Lung (tissue), 17 donors: ENCODE measurements at places on chromosomes 16 and 17. TPM values are rescaled to one million over a fixed set of nuclear protein-coding genes. Genes with fewer than 3 reads are reported as not detected.

GRCh38 chr17:61007980-61008379, 330.3 kb downstream of the BCAS3 start:
- no peaks in the 10 kb centered on the region for H3K27me3 ChIP-seq
- H3K27ac ChIP-seq, result peak overlapping the region; percentile 1
- H3K36me3 ChIP-seq, result no peaks in the 10 kb centered on the region
- DNase-seq, result no peak

DNA sequence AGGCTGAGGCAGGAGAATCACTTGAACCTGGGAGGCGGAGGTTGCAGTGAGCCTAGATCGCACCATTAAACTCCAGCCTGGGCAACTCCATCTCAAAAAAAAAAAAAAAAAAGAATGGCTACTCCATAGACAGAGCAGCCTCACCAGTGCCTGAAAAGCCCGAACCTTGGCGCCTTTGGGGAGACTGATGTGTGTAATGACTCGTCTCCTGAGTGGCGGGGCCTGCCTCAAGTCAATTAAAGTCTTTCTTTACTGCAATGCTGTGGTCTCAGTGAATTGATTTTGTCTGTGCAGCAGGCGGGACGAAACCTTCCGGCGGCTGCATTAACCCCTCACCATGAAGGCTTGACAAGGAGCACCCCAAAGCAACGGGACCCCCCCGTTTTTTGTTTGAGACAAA, 3.5 kb upstream of the UQCC4 start:
- no peaks in the 10 kb centered on the region for H3K27me3 ChIP-seq
- no peak for DNase-seq
- peaks cover 3% of the 10 kb centered on the region for H3K4me1 ChIP-seq
- no peak overlapping the region for H3K27ac ChIP-seq
- H3K36me3 ChIP-seq, result no peaks in the 10 kb centered on the region
- H3K4me3 ChIP-seq, result no peak overlapping the region

DNA sequence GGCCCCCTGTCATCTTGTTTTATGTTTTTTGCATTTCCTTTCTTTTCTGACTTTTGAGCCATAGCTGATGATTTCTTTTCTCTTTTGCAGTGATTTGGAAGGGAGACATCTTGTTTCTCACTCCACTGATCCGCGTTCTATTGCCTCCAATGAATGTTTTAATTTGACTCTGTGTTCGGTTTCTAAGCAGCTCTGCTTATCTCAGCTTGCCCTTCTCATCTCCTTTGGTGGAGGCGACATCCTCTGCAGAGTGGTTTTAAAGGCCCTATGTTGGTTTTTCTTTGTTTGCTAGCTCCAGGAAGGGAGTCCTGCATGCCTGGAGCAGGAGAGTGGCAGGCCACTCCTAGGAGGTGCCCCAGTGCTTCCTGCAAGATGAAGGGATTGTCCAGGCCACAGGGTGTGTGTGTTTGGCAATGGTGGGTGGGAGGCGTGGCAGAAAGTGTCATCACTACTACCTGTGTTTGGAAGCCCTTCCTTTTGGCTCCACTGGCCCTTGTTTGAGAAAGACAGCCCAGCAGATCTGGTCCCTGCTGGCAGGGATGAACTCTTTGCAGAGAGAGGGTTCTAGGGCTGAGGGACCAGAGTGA, 13.6 kb downstream of the SMPD3 start:
- H3K27me3 ChIP-seq, result no peaks in the 10 kb centered on the region
- H3K27ac ChIP-seq, result no peak overlapping the region
- DNase-seq, result no peak
- H3K4me3 ChIP-seq, result no peak overlapping the region

TBC1D26 gene
- total RNA-seq, result 0.34 TPM

DNA sequence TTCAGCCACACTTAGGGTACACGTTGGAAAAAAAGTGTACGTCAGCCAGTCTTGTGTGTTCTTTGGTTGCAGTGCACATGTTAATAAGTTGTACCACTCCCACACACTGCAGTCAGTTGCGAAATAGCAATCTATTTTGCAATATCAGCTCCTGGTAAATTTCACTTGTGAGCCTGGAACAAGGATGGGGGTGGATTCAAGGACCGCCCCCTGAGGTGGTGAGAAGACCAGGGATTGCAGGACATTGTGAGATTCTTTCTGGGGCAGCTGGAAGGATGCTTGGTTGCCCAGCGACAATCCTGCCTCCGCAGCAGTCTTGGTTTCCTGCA, 78.6 kb upstream of the ZFHX3 start:
- H3K27ac ChIP-seq, result no peak overlapping the region
- H3K4me1 ChIP-seq, result no peaks in the 10 kb centered on the region
- H3K4me3 ChIP-seq, result no peak overlapping the region
- no peaks in the 10 kb centered on the region for H3K27me3 ChIP-seq

- H3K4me3 ChIP-seq, result no peak overlapping the region
- H3K27me3 ChIP-seq, result no peaks in the 10 kb centered on the region
- H3K4me1 ChIP-seq, result peaks cover 34% of the 10 kb centered on the region
- peak; percentile 62 for DNase-seq
Measured at GRCh38 chr17:76527430-76528111, 9.9 kb downstream of the CYGB start.

BRIP1 gene
- total RNA-seq, result 0.98 TPM

- H3K27ac ChIP-seq, result no peak overlapping the region
- H3K4me3 ChIP-seq, result no peak overlapping the region
- H3K27me3 ChIP-seq, result peaks cover 2% of the 10 kb centered on the region
- peaks cover 2% of the 10 kb centered on the region for H3K4me1 ChIP-seq
- no peaks in the 10 kb centered on the region for H3K36me3 ChIP-seq
Measured at GRCh38 chr17:6305613-6306360, 129.1 kb downstream of the AIPL1 start.

DNA sequence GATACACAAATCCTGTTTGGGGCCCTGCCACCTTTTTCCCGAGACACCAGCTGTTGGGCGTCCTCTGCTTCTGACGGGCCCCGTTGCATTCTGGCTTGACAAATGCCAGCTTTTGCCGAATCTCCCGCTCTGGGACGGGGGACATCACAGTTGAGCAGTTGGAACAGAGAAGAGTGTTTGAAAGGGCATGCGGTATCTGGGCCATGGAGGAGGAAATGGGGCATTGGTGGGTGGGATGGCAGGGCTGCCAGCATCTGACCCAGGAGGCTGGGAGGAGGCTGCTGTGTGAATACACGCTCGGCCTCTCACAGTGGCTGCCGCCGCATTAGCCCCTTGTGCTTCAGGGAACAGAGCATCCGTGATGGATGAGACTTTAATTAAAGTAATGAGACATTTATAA, 184.3 kb upstream of the TNRC6C start:
- H3K27ac ChIP-seq, result no peak overlapping the region
- DNase-seq, result no peak
- H3K27me3 ChIP-seq, result no peaks in the 10 kb centered on the region
- no peak overlapping the region for H3K4me3 ChIP-seq
- H3K36me3 ChIP-seq, result no peaks in the 10 kb centered on the region

DNA sequence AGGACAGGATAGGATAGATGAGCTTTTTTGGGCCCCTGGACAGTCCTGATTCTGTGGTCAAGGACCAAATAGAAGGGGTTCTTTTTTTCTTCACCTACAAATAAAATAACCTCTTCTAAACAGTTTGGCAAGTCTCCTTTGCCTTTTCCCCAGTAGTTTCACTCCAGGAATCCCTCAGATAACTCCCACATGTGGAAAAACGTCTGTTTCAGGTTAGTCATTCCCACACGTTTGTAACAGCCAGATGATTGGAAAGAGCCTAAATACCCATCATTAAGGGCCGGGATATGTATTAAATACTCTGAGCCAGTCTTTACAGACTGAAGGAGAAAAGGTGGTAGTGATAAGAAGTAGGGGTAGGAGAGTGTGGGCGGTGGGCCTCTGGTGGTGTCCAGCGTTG, 58.3 kb downstream of the PLD6 start:
- no peak overlapping the region for H3K4me3 ChIP-seq
- no peak for DNase-seq
- H3K27me3 ChIP-seq, result no peaks in the 10 kb centered on the region
- H3K4me1 ChIP-seq, result peaks cover 9% of the 10 kb centered on the region

DNA sequence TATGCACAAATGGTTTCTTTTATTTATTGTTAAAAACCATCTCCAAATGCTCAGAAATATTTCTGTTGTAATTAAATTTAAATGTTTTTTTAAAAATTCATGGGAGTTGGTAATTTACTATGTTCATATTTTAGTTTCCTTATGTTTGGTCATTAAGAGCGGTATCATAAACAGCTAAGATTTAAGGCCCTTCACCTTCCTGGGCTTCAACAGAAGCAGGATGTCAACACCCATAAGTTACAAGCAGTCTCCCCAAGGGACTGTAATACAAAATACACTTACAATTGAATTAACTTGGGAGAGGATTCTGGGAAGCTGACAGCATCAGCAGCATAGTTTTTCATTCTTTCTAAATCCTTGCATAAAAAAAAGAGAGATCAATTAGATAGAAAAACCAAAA, 30.9 kb upstream of the TANC2 start:
- no peaks in the 10 kb centered on the region for H3K36me3 ChIP-seq
- no peak for DNase-seq
- no peak overlapping the region for H3K4me3 ChIP-seq
- peaks cover 4% of the 10 kb centered on the region for H3K4me1 ChIP-seq
- no peaks in the 10 kb centered on the region for H3K27me3 ChIP-seq
- H3K27ac ChIP-seq, result no peak overlapping the region

- H3K27ac ChIP-seq, result no peak overlapping the region
- H3K27me3 ChIP-seq, result no peaks in the 10 kb centered on the region
- DNase-seq, result peak; percentile 70
- peaks cover 19% of the 10 kb centered on the region for H3K36me3 ChIP-seq
Measured at GRCh38 chr17:41695954-41696757, 7.5 kb downstream of the EIF1 start.

DNA sequence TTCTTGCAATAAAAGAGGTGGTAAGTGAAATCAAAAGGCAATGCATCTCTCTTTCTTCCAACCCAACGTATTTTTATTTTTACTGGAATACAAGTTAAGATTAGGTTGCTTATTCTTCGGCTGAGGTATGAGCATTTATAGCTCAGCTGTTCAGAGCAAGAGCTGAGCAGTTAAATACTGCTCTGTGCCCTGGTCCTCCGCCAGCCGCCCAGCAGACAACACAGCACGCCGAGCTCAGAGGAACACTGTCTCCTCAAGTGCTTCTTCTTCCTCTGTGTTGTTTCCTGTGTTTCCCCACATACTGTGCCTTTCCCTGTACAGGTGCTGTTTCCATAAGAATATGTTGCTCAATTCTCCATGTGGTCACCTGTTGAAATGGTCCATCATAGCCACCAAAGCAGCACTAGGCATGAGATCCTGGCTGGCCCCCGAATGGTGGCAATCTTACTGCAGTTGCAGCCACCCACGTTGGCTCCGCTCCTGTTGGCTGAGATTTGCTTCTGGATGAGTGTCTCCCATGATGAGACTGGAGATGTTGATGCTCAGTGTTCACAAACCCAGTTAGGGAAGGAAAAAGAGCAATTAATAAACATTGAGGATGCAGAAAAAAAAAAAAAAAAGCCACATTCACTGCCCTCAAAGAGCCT, 515.3 kb downstream of the GRIN2A start:
- DNase-seq, result no peak
- no peak overlapping the region for H3K27ac ChIP-seq
- H3K4me3 ChIP-seq, result no peak overlapping the region
- no peaks in the 10 kb centered on the region for H3K27me3 ChIP-seq
- H3K4me1 ChIP-seq, result no peaks in the 10 kb centered on the region
- H3K36me3 ChIP-seq, result no peaks in the 10 kb centered on the region

RASL10B gene
- 0.80 TPM for total RNA-seq
